Hematopoietic multipotent progenitor cell (in vitro differentiated cells): ENCODE measurements at places on chromosomes 13 and 19. TPM values are rescaled to one million over a fixed set of nuclear protein-coding genes. Genes with fewer than 3 reads are reported as not detected.

Gene CNFN
- total RNA-seq = 1.1 TPM

GRCh38 chr19:11534948-11535347 is 3.7 kb upstream of the CNN1 start:
- DNase-seq = no peak

DNA sequence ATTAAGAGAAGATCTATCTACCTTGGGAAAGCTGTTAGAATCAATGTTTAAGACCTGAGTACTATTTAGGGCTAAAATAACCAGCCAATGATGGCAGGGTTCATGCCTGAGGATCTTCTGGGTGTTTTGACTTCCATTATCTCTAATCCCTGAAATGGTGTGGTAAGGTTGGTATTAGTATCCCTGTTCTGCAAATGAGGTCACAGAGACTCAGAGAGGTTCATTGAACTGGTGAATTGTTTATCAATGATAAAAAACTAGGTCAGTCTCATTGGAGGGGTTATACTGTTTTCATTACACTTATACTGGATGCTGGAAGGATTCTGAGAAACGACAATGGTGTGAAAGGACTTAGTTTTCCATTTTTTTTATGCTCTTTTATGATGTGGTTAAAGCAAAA is 264.8 kb downstream of the KLF5 start:
- DNase-seq = no peak

DNA sequence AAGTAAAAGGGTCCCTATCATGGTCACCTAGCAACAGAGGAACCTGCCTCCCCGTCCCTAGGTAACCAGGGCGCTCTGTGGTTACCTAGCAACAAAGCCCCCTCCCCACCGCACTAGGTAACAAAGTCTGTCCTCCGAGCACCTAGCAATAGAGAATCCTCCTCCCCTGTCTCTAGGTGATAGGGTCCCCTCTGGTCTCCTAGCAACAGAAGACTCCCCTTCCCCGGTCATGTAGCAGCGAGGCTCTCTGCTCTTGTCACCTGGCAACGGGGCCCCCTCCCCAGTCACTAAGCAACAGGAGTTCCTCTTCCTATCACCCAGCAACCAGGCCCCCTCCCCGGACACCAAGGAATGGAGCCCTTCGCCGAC is 307 bp downstream of the JOSD2 start:
- DNase-seq = no peak

Gene TMEM145
- total RNA-seq = not detected

Gene KIR3DL1
- total RNA-seq = not detected

- no peak for DNase-seq
Observed at GRCh38 chr13:23518231-23518630, 52.0 kb upstream of the TNFRSF19 start.

DNA sequence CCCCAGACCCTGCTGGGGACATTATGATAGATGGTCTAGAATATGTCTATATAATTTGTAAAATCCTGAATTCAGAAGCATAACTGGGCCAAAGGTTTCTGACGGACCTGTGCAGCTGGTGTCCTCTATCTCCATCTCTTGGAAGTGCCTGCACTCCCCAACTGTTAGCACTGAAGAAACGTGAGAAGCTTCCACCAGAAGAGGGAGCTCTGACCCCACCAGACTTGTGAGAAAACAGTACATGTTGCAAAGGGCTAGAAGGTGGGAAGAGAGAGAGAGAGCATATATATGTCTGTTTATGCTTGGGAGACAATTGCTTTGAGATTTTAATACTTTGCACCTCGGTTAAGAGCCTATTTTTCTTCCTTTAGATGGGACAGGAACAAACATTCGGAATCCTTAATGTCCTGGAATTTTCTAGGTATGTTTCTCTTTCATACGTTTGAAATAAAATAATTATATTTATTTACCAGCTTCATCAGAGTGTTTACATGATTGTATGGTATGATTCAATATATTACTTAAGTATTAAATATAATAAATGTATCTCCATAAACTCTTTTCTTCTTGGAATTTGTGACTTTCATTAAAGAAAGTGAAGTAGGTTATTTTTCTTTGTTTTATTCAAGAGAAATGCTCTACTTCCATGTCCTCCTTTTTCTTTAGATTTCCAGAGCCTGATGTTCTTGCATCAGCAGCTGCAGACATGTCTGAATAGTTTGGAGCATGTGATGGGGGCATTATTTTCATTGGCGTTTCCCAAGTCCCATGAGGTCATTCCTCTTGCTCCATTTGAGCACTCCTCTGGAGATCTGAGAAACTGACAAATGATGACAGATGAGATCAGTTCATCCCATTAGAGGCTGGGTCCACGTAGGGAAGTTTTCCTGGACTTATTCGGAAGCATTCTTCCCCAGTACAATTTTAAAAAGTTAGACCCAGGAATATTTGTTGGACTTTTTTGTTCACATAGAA is 202.9 kb downstream of the ATP8A2 start:
- peak; percentile 92 for DNase-seq

Gene EIF3K
- total RNA-seq = 831 TPM

GRCh38 chr13:28488376-28489005 is 6.4 kb downstream of the FLT1 start:
- DNase-seq = peak; percentile 53

- no peak for DNase-seq
Observed at GRCh38 chr13:113432506-113433270, 20.6 kb downstream of the ADPRHL1 start.

DNA sequence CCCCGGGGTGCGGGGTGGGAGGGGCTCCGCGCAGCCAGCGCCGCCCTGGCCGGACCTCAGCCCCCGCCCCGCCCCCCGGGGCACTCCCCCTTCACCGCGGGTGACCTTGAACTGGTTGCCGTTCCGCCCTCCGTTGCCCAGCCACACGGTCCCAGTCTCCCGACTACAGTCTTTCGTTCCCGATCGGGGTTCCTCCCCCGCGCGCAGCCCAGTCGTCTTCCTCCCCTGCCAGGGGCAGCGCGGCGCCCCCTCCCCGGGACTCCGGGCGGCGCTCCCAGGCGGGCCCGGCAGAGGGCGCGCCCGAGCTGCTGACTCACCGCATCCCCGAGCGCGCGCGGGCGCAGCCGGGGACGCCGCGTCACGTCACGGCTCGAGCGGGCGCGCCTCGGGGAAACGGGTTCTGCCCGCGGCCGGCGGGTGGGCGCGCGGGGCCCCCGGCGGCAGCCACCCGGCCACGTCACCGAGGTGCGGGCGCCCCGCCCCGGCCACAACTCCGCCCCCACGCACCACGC is 459 bp downstream of the MIDN start:
- DNase-seq = peak; percentile 81

DNA sequence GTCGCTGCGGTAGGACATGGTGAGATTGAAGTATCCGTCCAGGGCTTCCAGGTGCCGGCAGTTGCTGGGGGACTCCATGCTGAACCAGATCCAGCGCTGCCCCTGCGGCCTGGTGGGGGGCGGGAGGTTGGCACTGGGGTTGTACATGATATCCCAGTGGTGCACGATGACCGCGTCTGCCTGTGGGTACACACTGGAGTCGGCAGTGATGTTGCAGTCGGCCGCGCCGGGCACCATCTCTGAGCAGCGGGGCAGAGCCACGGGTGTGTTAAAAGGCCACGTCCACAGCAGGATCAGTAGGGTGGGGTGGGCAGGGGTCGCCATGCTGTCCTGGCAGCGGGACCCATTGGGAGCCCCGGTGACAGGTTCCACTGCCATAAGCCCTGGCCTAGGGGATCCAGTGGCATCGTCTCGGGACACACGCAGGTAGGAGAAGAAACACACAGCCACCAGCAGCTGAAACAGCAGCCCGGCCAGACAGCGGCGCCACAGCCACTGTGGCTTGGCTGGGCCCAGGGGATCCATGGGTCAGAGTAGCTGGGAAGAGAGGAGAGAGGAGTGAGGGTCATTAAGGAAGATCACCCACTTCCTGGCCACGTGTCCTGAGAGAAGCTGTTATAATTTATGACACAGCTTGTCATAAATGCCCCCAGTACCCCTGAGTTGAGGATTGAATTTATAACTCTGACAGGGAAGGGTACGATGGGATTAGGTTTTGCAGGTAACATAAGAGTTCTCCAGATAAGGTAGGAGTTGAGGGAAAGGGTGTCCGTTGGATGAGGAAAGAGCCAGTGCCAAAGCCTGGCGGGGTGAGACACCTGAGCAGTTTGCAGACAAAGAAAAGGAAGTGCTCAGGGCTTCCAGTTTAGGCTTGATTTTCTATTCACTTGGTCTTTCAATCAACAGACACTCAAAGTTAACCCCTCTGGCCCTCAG is 2.9 kb downstream of the FUT5 start:
- DNase-seq = no peak

DNA sequence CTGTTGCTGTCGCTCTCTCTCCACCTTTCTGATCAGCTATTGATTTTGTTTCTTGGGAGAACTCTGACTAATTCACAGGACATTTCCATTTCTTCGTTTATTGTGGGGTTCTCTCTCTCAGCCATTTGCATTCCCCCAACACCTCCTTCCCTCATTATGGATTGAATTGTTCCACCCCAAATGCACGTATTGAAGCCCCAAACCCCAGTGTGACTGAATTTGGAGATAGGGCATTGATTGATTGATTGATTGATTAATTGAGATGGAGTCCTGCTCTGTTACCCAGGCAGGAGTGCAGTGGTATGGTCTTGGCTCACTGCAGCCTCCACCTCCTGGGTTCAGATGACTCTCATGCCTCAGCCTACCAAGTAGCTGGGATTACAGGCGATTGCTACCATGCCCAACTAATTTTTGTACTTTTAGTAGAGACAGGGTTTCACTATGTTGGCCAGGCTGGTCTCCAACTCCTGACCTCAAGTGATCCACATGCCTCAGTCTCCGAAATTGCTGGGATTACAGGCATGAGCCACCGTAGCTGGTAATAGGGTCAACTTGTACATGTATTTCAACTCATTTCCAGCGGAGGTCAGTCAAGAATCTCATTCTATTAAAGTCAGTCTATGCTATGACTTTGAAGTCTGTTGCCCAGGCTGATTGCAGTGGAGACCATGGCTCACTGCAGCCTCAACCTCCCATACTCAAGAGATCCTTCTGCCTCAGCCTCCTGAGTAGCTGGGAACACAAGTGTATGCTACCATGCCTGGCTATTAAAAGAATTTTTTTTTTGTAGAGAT is 13.6 kb downstream of the NFILZ start:
- no peak for DNase-seq

- DNase-seq = no peak
Observed at GRCh38 chr13:25733001-25733491, 318.8 kb downstream of the SHISA2 start.

GRCh38 chr13:45696610-45697226 is 5.4 kb upstream of the CBY2 start:
- no peak for DNase-seq

Gene CALM3
- total RNA-seq = 76.2 TPM

DNA sequence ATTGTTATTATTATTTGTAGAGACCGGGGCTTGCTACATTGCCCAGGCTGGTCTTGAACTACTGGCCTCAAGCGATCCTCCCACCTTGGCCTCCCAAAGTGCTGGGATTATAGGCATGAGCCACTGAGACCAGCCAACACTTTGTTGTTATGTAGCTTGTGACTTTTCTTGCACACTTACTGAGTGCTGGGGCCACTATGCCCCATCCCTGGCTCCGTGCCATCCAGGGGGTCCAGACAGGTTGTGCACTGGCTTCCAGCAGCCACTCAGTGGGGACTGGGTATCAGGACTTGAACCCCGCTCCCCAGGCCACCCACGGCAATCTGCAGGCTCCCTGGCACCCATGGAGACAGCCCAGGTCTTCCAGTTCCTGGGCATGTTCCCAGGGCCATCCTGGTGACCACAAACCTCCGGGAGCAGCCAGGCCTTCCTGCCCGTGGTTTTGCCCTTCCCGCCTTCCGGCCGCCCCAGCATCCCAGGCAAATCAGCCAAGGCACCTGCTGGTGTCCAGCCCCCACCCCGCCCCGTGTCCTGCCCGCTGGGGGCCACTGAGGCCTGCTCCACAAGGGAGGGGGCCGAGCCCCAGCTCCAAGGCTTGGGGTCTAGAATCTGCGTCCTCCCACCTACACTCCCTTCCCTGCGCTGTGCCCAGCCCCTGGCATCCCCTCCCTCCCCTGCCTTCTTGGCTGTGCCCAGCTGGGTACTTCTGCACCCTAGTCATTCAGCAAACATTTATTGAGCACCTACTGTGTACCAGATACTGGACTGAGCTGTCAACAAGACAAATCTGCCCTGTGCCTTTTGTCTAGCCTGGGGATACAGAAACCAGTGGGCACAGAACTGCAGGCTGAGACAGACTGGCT is 23.7 kb upstream of the SEMA6B start:
- DNase-seq = no peak

DNA sequence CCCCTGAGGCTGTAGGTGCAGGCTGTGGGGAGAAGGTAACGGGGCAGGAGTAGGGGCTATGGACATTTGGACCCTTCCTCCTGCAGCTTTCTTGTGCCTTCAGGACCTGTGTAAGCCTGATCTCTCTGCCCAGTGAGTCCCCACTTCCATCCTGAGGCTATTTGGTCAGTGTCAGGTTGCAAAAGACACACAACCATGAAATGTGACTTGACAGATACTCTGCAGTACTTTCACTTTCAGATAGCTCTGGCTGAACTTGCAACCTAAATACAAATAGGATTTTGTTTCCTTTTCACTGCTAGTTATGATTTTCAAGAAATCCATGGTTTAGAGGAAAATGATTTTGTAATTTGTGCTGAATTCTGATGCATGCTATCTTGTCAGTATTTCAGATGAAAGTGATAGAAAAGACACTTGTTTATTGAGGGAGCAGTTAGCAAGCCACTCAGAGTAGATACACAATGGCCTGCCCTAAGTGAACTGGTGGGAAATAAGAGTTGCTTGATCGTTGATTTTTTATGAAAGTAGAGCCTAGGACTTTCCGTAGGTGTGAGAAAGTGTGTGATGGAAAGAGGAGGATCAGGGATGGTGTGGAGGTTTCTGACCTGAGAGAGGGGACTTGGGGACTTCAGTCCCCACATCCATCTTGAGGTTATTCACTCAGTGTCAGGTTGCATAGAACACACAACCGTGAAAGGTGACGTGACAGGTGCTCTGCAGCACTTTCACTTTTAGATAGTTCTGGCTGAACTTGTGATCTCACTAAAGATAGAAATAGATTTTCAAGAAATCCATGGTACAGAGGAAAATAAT is 18.1 kb upstream of the EID2 start:
- no peak for DNase-seq
